Midbrain (tissue), 1 donor: ENCODE measurements at places on chromosomes 7 and 10.

- no peak for DNase-seq
Measured at GRCh38 chr10:28970231-28970630, 292.9 kb downstream of the BAMBI start.

DNA sequence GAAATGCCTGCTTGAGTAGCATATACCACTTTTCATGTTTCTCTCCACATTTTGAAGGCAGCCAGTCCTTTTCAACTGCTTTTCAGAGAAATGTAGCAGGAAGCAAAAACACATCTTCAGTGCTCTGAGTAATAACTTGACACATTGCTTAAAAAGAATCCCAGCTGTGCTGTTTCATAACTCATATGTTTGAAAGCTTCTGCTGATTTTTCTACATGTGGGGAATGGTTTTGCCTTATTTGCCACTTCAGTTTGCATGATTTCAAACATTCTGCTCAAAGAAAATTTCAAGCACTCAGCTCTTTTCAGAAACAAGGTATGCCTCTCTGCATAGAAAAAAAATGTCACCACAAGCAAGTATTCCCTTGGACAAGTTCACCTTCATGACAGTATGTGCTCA, 732.8 kb downstream of the POM121L12 start:
- DNase-seq = no peak

- no peak for DNase-seq
Measured at GRCh38 chr7:94584113-94584512, 71.8 kb downstream of the SGCE start.

GRCh38 chr10:46523962-46524471, 32.4 kb downstream of the GPRIN2 start:
- DNase-seq = no peak

DNA sequence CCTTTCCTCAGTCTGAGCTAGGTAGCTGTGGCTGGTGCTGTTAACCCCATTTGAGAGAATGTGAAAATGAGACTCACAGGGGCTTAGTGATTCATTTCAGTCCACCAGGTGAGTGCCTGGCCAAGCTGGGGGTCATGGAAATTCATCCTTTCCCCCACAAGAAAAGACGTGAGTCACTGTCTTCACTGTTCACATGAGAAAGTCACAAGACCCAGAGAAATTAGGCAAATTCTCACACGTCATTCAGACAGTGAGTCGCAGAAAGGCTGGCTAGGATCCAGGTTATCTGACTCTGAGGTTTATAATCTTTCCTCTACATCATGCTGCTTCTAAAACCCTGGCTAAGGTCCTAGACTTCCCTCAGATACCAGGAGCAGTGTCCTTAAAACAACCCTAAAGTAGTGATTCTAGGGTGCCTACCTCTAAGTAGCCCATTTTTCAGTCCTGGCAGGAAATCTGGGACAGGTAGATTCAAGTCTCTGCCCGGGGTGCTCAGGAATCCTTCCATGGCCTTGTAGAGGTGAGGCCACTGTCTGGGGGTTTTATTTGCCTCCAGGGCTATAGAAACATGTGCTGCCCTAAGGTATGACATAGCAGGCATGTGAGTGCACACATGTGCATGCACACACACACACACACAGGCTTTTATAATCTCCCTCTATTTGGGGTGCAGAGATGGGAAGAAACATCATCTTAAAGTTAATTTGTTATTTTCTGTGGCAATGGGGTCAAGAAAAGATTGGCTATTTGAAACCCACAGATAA, 427.9 kb upstream of the CELF2 start:
- DNase-seq = no peak

- no peak for DNase-seq
Measured at GRCh38 chr7:14233868-14234369, 244.5 kb upstream of the ETV1 start.

GRCh38 chr7:70694434-70694970, 437.4 kb upstream of the GALNT17 start:
- DNase-seq = peak; percentile 41

- DNase-seq = no peak
Measured at GRCh38 chr7:120691915-120692314, 166.0 kb downstream of the TSPAN12 start.

DNA sequence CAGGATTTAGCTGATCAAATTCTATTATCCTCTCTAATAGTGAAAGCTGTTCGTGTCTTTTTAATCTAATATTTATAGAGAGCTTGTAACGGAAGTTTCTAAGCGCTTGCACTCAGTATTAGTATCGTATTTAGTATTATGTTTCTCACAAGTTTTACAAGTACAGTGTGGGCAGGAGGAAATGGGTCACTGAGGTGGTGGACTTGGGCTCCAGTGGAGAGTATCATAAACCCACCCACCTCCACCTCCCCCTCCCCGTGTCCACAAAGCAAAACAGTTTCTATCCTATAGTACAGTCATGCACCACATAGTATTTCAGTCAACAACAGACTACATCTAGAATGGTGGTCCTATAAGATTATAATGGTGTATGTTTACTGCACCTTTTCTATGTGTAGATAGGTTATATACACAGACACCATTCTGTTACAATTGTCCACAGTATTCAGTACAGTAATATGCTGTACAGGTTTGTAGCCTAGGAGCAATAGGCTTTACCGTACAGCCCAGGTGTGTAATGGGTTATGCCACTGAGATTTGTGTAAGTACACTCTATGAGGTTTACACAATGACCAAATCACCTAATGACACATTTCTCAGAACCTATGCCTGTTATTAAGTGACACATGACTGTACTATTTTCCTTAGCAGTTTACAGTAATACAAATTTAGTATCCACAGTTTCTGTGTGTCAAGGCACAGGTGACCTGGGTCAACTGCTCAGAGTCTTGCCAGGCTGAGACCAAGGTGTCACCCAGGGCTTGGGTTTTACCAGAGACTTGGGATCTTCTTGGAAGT, 1021.3 kb upstream of the C7orf33 start:
- no peak for DNase-seq

DNA sequence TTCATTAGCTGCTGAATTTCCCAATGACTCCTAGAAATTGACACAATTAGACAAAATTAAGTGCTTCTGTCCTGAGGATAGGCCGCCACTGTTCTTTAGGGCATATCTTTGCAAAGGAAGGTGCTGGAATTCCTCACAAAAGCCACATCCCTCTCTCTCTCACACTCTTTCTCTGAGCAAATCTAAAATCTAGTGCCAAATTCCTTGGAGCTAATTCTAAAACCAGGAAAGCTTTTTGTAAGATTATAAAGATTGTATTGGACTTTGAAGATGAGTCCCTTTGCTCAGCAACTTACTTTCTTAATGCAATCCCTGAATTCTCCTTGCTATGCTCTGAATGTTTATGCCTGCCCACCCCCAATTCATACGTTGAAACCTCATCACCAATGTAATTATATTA, 288.9 kb downstream of the KCNMA1 start:
- no peak for DNase-seq

GRCh38 chr7:47817917-47818316, 130.3 kb downstream of the PKD1L1 start:
- DNase-seq = no peak
